A549 treated with CORT108297 at 1 μM for 4 hours (cell line): ENCODE measurements at places on chromosomes 16 and 17. TPM values are rescaled to one million over a fixed set of nuclear protein-coding genes. Genes with fewer than 3 reads are reported as not detected.

The LITAF gene
- total RNA-seq: 192 to 210 TPM (median 200 TPM) in 5 replicates

The NECAB2 gene
- 2.1 to 4.1 TPM (median 2.8 TPM) in 5 replicates for total RNA-seq

The IRX3 gene
- 4.1 to 5.5 TPM (median 4.4 TPM) in 5 replicates for total RNA-seq

The TNP2 gene
- not detected in 5 replicates for total RNA-seq

The CCL7 gene
- total RNA-seq: 0.12 to 0.24 TPM (median 0.16 TPM) in 5 replicates

The C16orf74 gene
- total RNA-seq: 9.4 to 18.3 TPM (median 14.6 TPM) in 5 replicates

The PPY gene
- 0.22 TPM in 1 of 5 replicates, not detected in the others for total RNA-seq

The PEMT gene
- total RNA-seq: 52.0 to 74.5 TPM (median 69.4 TPM) in 5 replicates

The MAP3K14 gene
- 41.9 to 75.4 TPM (median 58.3 TPM) in 5 replicates for total RNA-seq

The DLX4 gene
- total RNA-seq: 1.7 to 4.3 TPM (median 3.6 TPM) in 5 replicates

The BCO1 gene
- 0.94 to 1.1 TPM (median 1.0 TPM) in 5 replicates for total RNA-seq
